Dorsolateral prefrontal cortex (tissue), 122 donors: ENCODE measurements at places on chromosomes 6 and 20.

GRCh38 chr6:159328052-159328451 is 158.9 kb downstream of the FNDC1 start:
- no peak for DNase-seq

- DNase-seq, result no peak
Measured at GRCh38 chr20:25344634-25345033, 46.0 kb downstream of the ABHD12 start.

GRCh38 chr6:39300739-39301138 is 13.5 kb downstream of the KCNK17 start:
- DNase-seq, result no peak

DNA sequence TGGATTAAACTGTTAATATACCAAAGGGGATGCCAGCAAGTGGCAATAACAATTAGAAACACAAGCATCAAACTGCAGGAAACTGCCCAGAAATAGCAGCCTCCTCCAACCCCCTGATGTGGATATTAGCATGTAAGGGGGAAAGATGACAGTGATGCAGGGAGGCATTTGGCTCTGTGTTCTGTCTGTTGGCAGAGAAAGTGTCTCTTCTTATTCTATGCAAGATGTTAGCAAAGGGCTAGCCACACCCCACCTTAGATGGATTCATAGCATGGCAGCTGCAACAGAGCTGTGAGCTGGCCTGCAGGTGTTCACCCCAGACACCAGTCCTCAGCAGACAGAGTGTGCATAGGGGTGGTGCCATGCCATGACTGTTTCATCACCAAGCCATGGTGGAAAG is 38.0 kb downstream of the SCP2D1 start:
- DNase-seq, result no peak

DNA sequence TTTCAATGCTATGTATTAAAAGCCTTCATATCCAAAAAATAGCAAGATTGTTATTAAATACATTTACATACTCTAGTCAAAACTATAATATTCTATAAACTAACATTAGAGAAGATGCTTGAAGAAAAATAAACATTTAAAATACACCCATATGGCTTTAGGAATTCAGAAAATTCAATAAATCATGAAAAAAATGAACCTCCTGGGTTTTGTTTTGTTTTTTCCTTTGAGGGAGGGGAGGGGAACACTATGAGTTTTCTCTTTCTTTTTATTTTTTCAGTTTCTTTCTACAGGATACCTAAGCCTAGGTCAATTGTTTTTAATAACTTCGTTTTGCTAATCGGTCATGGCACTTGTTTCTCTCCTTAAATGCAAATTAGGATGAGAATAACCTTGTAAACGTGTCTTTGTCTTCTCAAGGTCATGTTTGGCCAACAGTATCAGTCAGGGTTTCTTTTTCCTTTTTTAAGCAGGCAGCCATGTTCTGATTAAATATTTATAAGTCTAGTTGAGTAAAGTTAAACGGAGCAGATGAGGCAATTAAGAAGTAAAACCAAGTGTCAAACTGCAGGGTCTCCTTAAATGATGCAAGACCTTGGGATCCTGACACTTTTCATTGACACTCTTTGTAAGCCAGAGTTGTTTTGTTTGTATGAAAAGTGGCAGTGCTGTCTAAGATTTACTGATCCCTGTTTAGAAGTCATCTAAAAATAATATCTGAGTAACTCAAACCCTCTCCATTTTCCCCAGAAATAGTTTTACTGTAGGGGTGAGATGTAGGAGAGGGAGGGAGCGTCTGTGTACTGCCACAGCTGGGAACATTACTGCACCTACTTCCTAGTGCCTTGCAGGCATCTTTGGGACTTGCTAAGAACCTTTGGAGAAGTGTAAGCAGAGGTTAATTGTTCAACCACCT is 392.3 kb downstream of the PLCB1 start:
- DNase-seq, result no peak

DNA sequence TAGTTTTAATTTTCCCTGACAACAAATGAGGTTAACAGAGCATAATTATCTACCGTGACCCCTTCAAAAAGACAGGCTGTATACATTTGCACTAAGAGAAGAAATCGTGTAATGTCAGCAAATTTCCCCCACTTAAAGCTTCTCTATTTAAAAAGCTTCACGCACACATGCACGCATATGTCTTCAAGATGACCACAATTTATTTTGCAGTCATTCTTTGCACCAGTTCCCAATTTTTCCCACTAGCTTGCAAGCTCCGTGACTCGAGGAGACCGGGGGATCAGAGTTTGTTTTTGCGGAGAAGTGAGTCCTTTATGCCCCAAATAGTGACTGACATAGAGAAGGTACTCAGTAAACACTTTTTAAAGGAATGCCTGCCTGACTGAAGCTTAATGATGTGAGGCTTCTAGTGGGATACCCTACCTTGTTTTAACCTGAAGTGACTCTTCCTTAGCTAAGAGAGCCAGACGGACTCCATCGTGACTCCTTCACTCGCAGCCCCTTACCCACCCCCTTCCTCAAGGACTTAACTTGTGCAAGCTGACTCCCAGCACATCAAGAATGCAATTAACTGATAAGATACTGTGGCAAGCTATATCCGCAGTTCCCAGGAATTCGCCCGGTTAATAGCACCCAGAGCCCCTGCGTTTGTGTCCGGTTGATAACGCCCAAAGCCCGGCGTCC is 9.3 kb upstream of the NQO2 start:
- DNase-seq, result peak; percentile 33

DNA sequence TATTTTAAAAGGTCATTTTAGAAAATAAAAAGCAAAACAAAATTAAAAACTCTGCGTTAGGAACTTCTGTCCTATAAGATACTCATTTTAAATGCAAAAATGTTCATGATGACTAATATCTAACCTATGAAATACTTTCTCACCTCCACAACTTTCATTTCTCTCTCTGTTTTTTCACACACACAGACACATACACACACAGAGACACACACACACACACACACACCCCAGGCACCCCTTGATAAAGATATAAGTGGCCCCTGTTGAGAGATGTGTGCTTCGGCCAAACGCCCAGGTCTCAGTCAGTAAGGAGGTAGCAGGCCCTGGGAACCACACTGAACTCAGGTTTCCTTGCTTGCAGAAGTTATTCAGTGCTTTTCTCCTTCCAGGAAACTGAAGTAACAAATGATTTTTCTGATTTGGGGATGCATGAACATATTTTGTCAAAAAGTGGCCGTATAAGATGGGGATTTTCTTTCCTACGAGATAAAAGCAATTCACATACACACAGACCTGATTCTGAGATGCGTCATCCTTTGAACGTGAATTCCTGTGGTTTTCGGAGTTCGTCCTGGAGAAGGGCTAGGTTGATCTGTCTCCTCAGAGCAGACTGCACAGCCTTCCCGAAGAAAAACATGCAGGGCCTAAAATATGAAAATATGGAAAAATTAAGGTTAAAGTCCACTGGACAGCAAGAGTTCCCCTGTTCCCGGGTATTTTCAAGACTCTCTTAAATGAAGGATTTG is 306.8 kb upstream of the FOXQ1 start:
- no peak for DNase-seq

DNA sequence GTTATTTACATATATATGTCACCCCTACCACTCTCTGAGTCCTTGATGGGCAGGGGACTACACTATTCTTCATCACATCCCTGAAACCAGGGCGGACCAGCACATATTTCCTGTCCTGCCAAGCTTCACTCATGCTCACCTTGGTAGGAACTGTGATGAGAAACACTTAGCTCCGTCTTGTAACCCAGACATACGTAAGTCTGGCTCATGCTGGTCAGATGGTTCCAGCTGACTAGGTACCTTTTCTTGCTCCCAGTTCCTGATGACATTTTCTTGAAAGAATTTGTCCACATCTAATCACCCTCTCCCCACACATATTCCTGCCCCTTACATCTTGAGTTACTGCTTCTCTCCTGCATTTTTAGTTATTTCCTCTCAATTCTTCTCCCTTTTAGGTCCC is 122.2 kb upstream of the MYLIP start:
- DNase-seq, result no peak

- DNase-seq, result no peak
Measured at GRCh38 chr20:2759603-2760296, 40.7 kb downstream of the CPXM1 start.

DNA sequence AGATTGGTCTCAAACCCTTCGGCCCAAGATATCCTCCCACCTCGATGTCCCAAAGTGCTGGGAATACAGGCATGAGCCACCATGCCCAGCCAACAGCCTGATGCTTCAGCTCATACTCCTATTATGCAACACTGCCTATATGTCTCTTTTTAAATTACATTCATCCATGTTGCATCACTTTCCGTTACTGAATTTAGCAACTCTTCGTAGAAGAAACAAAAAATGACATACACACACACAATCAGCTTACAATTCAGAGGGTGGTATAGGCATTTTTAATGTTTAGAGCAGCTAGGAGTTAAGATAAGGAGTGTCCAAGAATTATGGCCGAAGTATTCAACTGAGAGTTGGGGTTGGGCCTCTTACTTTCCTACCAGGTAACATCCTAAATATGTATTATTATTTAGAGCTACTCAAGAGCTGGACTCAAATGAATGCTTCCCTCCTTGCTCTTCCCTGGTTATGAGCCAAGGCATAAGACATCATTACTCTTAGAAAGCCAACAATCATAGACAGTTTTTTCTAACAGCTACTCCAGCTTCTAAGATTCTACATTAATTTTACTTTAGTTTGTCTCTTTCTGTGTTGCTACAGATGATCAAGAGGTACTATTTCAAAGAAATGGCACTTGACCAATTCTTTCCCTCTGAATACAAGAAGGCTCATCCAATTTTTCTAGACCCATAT is 62.0 kb upstream of the BMP5 start:
- no peak for DNase-seq

GRCh38 chr6:11315743-11316437 is 83.4 kb upstream of the NEDD9 start:
- no peak for DNase-seq

DNA sequence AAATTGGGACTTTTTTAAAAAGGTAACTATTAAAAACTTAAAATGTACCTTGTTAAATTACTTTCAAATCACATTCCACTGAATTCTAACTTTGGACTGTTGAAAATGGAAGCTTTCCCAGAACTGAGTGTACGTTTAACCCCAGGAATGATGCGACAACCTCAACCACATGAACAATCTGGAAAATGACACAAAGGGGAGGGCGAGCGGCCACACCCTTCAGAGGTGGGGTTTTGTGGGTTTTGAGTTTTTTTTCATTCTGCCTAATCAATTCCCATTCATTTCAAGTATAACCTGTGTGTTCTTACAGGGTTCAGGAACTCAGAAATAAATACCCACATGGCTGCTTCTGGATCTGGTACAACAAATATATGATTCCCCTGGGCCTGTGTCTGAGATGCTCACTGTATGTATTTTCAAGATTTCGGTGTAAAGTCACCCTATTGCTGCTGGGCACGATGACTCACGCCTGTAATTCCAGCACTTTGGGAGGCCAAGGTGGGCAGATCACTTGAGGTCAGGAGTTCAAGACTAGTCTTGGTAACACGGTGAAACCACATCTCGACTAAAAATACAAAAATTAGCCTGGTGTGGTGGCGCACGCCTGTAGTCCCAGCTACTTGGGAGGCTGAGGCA is 21.6 kb downstream of the CNKSR3 start:
- DNase-seq, result no peak

GRCh38 chr20:52179331-52180179 is 12.0 kb downstream of the ZFP64 start:
- no peak for DNase-seq

DNA sequence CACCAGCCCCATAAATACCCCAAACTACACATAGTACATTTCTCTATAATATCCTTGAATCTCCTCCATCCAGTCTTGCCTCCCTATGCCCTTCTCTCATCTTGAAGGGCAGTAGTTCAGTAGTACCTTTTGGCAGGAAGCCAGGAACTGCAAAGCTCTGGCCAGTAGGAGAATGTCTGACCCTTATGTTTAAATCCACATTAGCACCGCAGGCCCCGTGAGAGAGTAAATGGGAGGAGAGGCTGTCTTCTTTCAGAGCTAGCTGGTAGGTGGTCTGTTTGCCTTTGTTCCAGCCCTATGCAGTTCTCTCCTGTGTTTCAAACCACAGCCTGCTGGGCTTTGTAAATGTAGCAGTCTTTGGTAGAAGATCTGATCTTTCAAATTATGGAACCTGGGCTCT is 690.7 kb downstream of the DOK5 start:
- DNase-seq, result no peak

- DNase-seq, result no peak
Measured at GRCh38 chr6:3426927-3427686, 29.7 kb downstream of the SLC22A23 start.

DNA sequence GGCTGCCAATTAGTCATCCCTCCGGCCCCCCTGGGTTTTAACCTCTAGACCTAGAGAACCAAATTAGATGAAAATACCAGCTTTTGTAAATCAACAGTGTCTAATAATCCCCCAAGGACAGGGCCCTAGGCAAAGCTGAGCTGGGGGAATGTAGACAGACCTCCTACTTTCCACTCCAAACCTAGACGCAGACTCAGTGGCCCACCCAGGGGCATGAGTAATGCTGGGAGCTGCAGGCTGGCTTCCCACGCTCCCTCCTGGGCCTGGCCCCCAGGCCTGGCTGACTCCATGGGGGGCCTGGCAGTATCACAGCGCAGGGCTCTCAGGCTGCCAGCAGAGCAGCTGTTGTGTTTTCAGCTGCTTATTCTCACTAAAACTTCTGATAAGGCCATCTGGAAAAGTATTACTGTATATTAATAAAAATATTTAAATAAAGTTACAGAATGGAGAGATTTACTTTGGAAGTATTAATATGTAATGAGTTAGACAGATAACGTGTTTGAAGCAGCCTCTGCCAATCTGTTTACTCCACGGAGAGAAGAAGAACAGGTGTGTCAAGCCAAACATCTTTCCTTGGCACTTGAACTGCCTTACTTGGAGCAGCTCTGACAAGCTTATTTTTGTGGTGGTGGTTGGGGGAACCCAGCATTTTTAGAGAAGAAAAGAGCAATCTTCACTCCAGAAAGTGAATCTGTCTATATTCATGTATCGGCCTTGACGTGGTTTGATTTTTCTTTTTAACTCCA is 144.0 kb upstream of the AGPAT4 start:
- no peak for DNase-seq

DNA sequence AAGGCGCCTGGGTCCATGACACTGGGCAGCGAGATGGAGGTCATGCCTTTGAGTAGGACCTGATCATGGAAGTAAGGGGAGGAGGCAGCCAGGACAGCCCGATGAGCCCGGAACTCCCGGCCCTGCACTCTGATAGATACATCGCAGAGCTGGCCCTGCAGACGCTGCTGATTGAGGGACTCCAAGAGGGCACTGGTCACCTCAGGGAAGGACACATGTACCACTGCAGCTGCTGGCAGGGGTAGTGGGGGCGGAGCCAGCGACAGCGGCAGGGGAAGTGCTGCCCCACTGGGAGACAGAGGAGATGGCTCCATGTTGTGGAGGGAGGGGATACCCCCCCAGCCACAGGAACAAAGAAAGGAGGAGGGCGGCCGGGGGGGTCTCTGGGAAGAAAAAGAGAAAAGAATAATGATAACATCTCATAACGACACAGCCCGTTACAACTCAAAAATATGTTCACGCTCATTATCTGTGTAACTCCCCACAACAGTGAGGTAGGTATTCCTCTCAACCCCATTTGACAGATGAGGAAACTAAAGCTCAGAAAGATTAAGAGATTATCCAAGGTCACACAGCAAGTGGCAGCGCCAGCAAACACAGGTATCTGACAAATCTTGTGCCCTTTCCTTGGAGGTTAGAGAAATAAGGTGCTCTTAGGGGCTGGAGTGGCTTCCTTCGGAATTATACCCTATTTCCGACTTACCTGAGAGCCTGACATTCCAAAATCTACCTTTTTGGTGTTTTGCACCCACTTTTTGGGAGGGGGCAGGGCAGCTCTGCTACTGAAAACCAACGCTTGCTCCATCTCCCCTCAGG is 733 bp downstream of the ZBTB22 start:
- no peak for DNase-seq
